ENCODE measurements at places on chromosomes 3 and 15. TPM values are rescaled to one million over a fixed set of nuclear protein-coding genes. Genes with fewer than 3 reads are reported as not detected.

Gene PDCD6IP
- total RNA-seq = 266 TPM

Gene THRB
- 19.7 TPM for total RNA-seq

Gene RASA2
- total RNA-seq = 30.3 TPM

Gene GOLGA8J
- not detected for total RNA-seq

Gene NIPA2
- total RNA-seq = 46.2 TPM

Gene SHISA5
- 163 TPM for total RNA-seq

Gene CCDC9B
- 72.5 TPM for total RNA-seq

Gene SHC4
- 0.32 TPM for total RNA-seq

Gene FAM107A
- 91.5 TPM for total RNA-seq

Gene SPRED1
- 62.1 TPM for total RNA-seq

Gene CCK
- total RNA-seq = 0.67 TPM

Gene GOLGA8O
- total RNA-seq = 2.1 TPM

Gene CELF6
- 5.4 TPM for total RNA-seq

Gene FYCO1
- total RNA-seq = 47.3 TPM

Gene KIF7
- 2.1 TPM for total RNA-seq

Gene DAPK2
- 73.3 TPM for total RNA-seq

GRCh38 chr15:48696627-48697312, 51.3 kb upstream of the FBN1 start:
- no peak for DNase-seq

- DNase-seq = no peak
Observed at GRCh38 chr3:63094642-63095408, 183.3 kb upstream of the SYNPR start.

DNA sequence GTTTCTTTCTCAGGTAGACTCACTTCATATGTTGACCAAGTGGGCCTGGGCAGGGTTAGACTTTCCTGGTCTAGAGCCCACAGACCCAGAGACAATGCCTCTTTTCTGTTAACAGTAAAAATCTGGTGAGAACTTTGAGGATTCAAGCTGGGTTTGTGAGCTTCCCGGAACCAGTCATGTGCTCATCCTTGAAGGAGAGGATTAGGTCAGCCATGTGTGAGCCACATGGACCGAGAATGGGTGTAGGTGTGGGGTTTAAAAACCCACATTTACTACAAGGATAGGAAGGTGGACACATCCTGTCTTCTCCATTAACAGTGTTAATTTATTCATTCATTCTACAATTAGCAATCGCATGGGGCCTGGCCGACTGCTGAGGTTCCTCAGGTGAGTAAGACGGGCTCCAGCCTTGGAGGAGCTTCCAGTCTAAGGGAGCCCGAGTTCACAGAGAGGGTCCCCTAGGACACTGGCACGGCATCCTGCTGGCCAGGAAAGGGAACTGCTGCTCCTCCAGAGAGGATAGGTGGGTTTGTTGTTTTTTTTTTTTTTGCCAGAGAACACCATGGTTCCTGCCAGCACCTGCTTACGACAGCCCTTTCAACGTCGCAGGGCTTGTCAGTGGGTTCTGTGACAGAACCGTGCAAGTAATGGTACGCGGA, 69.0 kb downstream of the SQOR start:
- no peak for DNase-seq

- peak; percentile 34 for DNase-seq
Observed at GRCh38 chr3:50655009-50655830, 19.5 kb upstream of the DOCK3 start.

GRCh38 chr3:65793495-65794200, 245.1 kb downstream of the MAGI1 start:
- DNase-seq = no peak

DNA sequence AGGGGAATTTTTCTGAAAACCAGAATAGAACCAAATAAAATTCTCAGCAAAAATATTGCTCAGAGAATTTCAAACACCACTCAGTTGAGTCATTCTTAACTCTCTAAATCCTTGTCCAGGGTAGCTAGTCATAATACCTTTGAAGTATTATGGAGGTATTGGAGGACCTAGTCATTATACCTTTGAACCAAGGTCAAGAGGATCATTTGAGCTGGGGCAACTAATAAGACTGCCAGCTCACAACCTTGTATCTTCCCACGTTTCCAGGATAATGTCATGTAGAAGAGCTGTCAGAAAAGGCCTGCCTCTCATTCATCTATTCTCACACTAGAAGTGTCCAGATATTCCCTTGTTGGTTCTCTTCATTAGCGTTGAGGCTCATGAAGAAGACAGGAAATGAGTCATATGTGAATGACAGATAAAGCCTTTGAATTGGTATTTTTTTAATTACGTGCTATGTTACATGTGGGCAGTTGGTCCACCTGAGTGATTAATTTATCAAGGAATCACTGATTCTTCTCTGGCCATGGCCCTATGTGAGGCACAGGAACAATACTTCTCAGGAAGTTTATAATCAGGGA, 48.3 kb downstream of the TOPAZ1 start:
- DNase-seq = no peak

DNA sequence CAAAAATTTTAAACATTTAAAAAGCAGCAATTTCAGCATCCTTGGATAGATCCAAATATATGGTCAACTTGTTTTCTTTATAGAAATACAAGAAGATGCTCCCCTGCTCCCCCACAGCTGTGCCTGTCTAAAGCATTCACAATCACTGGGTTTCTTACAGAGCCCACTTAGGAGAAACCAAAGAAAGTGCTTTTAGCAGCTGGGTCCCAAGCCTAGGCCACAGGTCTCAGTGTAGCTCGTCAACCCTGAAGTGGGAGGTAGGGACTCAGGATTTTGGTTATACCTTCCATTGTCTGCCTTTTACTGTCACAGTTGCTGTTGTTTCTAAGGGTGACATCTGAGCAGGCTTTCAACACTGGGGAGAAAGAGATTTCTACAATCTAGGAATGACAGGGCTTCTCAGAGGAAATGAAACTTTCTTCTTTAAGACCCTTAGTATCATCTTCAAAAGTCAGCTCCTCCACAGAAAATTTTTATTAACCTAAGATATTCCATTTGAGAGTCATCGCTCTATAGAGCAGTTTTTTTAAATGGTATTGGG, 199.3 kb upstream of the CMC1 start:
- DNase-seq = no peak

GRCh38 chr15:93331545-93332167, 242.6 kb upstream of the RGMA start:
- DNase-seq = no peak

GRCh38 chr3:170840291-170840859, 29.6 kb downstream of the RPL22L1 start:
- no peak for DNase-seq

DNA sequence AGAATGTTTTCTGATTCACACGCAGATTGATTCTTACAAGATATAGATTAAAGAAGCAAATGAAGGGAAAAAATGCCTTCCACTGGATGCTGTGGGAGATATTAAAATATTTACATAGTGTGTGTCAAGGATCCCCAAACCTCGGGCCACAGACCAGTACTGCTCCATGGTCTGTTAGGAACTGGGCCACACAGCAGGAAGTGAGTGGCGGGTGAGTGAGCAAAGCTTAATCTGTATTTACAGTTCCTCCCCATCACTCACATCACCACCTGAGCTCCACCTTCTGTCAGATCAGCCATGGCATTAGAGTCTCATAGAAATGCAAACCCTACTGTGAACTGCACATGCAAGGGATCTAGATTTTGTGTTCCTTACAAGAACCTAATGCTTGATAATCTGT, 552.6 kb upstream of the GOLIM4 start:
- no peak for DNase-seq

DNA sequence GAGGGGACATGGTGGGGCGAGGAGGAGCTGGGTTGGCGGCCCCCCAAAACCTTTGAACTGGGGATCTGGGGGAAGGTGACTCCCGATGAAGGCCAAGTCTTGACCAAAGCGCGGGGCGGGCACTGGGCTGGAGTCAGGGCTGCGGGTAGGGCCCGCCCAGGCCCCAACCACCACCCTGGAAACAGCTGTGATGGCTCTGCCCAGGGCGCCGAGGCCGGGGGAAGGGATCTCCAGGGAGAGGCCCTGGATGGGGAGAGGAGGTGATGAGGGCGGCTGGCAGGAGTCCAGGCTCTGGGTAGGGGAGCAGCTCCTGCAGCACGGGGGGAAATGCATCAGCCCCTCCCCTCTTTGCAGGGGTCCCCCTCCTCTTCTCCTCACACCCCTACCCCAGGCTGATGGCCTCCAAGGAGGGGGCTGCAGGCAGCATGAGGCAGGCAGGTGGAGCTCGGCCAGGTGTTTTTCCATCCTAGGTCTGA, 5.9 kb upstream of the C15orf39 start:
- no peak for DNase-seq

DNA sequence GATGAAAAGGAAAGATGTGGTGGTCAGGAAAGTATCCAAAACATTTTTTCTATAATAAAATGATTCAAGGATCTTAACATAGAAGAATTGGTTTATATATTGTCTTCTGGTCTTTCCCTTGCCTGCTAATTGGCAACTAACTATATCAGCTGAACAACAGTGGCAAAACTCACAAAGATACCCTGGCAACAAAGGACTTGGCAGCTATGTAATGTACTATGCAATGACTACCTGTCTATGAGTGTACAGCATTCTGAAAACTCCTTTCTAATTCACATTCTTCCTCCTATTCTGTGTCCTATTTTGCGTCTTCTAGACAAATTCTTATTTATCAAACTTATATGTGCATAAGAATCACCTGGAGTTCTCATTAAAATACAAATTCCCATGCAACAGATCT, 15.7 kb upstream of the SERPINI2 start:
- no peak for DNase-seq

DNA sequence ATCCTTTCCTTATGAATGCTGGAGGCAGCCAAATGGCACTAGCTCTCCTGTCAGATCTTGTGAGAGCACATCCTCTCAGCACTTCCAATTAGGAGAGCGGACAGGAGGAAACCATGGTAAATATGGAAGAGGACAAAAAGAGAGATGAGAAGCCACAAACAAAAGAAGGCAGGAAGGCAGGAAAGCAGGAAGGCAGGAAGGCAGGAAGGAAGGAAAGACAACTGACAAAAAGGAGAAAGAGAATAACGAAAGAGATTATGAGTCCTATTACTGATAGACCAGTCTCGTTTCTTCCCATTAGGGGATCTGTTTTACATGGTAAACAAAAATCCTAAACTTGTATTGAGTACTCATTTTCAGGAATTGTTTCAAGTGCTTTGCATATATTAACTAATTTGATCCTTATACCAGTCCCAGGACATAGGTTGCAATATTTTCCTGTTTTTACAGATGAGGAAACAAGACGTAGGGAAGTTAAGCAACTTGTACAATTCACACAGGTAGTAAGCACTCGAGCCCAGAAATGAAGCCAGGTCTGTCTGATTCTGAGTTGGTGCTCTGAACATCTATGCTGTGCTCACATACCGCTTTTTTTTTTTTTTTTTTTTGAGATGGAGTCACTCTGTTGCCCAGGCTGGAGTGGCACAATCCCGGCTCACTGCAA, 4.2 kb downstream of the BCL2A1 start:
- no peak for DNase-seq

- DNase-seq = no peak
Observed at GRCh38 chr3:23926736-23927135, 9.8 kb downstream of the RPL15 start.

DNA sequence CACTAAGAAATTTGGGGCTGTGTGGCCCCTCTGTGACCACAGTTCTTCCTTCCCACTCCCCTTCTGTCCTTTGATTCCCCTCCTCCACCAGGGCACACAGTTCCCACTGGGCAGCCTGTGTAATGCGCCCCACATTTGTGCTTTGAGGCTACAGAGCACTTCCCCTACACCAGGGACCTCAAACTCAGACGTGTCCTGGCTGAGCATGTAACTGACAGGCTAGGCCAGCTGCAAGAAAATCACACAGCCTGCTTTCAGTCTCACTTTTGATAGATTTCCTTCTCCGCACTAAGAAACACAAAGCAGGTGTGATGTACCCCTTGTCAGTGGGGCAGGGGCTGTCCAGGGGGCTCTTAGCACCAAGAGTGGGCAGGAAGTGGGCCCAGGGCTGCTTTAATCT, 29.6 kb downstream of the PRKCD start:
- DNase-seq = no peak

DNA sequence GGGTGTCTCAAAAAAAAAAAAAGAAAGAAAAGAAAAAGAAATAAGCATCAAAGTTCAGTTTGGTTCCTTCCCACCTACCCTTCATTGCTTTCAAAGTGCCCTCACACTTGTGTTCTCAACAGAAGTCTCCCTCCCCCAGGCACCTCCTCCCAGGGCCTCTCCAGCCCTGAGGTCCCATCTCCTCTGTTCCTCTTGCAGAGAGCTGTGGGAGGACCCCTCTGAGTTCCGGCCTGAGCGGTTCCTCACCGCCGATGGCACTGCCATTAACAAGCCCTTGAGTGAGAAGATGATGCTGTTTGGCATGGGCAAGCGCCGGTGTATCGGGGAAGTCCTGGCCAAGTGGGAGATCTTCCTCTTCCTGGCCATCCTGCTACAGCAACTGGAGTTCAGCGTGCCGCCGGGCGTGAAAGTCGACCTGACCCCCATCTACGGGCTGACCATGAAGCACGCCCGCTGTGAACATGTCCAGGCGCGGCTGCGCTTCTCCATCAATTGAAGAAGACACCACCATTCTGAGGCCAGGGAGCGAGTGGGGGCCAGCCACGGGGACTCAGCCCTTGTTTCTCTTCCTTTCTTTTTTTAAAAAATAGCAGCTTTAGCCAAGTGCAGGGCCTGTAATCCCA, 6.1 kb downstream of the CYP1A2 start:
- DNase-seq = no peak

GRCh38 chr3:155604967-155605366, 139.9 kb downstream of the PLCH1 start:
- DNase-seq = no peak

- DNase-seq = no peak
Observed at GRCh38 chr15:58441376-58442070, 9.7 kb downstream of the LIPC start.

- DNase-seq = no peak
Observed at GRCh38 chr3:81967393-81967792, 205.9 kb upstream of the GBE1 start.

DNA sequence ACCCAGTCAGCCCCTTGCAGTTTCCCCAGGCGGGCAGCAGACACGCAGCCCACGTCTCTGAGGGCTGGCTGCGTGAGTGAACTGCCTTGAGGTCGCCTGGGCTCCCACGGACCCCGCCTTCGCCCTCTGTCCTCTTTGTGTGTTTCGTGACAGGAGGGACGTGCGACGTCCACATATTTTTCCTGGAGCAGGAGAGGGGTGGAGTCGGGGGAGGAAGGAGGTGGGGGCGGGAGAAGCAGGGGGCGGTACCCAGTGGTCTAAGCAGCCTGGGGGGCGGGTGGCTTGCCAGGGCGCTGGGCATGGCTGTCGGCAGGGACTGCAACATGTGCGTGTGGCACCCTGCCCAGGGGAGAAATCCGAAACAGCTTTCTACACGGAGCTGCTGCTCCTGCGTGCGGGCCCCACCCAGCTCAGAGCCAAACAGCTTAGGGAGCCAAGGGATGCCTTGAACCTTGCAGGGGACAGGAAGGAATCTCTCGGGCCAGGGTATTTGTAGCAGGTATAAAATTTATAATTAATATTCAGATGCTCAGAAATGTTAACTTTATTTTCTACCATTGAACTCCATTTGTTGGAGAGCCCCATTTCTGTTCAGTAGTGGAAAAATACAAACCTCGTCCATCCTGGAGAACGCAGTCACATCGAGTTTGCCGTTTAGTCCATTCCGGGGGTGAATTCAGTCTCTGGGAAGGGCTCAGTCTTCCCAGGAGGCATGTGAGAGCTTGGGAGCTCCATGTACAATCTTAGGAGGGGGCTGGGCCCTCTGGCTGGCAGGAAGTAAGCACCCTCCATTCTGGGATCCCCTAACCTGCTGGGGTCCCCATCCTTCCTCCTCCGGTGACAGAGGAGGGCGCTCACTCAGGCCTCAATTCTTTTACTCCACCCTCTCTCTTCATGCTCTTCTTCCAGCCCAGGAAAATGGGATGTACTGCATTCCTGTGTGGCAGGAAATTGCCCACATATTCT, 79.1 kb upstream of the MEF2A start:
- peak; percentile 84 for DNase-seq
